ENCODE measurements at places on chromosomes 3 and 15.

GRCh38 chr15:95498961-95499360 is 831.5 kb upstream of the NR2F2 start:
- no peak for DNase-seq

DNA sequence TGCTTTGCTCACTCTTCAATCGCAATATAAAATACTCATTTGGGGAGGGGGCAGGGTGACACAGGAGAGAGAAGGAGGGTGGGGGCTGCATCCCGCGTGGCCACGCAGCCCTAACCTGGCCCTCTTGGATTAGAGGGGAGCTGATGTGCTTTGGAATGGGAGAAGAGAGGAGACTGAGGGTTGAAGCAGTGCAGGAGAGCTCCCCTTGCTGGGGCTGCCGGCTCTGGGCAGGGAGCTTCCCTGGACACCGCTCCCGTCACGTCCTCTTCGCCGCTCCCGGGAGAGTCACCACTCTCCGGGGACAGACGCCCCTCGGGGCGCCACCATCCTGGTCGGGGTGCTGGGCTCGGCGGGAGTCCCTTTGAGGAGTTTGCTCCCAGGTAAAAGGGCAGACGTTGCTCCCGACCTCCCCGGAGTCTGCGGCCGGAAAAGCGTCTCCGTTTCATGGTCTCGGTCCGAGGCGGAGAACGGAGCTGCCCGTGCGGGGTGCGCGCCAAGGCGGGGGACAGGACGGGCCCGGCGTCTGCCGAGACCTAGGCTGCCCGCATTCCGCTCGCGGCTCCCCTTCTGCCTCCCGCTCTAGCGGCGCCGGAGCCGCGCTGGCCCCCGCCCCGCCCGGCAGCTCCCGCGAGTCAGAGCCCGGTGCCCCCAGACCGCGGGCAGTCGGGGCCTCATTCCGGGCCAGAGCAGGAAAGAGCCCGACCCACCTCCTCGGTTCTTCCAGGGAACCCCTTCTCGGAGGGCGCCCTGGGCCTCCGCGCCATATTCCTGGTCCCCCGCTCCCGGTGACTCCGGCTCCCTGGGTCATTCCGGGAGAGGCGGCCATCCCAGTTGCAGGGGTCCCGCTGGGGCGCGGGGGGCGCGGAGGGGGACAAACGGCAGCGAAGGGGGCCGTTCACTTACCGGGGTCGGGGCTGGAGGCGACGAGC is 603 bp downstream of the SLC7A14 start:
- no peak for DNase-seq

DNA sequence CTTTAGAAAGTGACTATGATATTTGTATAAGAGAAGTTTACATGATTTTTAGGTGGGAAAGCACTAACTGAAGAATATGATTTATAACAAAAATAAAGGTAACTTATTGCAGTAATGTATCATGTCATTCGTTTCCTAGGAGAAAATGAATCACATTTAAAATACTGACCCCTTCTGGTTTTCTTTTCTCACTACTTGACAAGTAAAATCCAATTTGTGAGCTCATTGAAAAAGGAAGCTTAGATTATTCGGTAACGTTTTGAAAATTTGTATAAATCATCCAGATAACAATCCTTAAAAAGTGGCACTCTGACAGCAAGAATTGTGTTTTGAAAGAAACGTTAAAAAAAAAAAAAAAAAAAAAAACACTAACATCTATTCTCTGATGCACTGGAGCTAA is 39.0 kb downstream of the NSUN3 start:
- DNase-seq, result no peak

DNA sequence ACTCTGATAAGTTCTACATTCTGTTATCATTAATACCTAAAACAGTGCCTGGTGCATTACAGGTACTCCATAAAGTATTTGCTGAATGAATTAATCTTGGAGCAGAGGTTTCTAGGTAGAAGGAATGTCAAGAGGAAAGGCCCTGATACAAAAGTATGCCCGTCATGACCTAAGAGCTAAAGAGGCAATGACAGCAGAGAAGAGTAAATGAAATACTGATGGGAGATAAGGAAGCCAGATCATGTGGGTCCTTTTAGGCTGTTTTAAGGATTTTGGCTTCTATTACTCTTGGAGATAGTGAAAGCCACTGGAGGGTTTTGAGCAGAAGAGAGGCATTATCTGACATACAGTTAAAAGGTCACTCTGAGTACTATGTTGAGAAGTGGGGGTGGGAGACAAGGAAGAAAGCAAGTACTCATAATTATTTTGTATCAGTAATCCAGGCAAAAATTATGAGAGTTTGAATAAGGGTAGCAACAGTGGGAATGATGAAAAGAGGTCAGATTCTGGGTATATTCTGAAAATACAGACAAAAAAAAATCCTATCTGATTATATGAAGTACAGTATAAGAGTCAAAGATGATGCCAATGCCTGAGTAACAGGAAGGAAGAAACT is 48.3 kb downstream of the DENND4A start:
- DNase-seq, result no peak

DNA sequence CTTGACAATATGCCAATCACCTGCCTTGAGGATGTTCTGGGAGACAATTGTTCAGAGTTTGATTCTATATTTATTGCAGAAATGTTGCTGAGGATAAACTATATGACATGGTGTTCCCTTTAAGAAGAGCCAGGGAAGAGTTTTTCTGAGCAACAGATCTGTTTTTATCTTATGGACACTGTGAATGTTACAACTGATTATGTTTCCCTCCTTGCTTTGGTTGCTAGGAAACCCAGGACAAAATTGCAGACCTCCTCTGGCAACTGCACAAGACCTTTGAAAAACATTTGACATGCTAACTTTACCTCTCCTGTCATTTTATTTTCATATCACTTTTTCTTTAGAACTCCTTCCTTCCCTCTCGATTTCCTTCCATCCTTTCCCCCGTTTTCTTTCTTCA is 8.2 kb upstream of the TM6SF1 start:
- DNase-seq, result no peak

DNA sequence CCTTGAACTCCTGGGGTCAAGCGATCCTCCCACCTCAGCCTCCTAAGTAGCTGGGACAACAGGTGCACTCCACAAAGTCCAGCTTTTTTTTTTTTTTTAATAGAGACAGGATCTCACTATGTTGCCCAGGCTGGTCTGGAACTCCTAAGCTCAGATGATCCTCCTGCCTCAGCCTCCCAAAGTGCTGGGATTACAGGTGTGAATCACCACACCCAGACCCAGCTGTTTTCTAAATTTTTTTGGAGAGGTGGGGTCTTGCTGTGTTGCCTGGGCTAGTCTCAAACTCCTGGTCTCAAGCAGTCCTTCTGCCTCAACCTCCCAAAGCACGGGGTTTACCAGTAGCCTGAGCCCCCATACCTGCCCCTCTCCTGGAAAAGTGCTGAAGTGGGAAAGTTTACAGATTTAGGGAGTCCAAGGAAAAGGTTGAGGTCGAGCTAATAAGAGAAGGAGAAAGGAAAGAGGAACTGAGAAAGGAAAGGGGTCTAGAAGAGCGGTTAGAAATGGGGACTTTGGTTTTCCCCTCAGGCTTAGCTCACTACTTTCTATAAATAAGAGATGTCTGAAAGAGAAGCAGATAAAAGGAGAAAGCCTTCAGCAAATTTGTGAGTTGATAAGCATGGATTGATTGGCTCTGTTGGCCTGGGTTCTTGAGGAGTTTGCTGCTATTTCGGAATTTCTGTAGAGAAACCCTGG is 23.6 kb downstream of the UBE2E1 start:
- DNase-seq, result no peak

- no peak for DNase-seq
These were observed 37.6 kb downstream of the MTMR10 start for GRCh38 chr15:30953731-30954378.

DNA sequence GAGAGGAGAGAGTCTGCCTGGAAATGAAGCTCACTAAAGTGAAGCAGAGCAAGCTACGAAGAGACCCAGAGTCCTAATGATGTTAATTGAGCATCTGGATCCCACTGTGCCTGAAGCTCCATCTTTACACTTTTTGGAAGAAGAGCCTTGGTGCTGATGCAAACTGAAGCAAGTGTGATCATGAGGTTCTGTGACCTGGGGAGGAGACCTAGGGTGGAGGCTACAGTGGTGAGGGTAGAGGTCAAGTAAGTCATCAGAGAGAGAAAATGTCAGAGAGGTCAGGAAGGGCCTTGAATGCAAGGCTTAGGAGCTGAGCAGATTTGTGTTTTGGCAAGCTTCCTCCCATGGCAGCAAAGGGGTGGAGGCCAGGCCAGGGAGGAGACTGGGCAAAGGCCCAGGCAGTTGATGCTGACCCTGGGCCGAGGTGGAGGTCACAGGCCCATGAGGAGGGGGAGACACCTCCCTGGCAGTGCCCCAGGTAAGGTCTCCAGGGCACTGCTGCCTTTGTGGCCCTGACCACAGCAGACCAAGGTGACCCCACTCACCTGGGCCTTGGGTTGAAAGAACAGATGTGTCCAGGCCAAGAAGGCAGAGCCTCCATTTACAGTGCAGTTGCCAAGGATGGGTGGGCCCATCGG is 1.6 kb downstream of the GRIP2 start:
- DNase-seq, result no peak

GRCh38 chr3:192207651-192208050 is 519.7 kb downstream of the FGF12 start:
- no peak for DNase-seq

DNA sequence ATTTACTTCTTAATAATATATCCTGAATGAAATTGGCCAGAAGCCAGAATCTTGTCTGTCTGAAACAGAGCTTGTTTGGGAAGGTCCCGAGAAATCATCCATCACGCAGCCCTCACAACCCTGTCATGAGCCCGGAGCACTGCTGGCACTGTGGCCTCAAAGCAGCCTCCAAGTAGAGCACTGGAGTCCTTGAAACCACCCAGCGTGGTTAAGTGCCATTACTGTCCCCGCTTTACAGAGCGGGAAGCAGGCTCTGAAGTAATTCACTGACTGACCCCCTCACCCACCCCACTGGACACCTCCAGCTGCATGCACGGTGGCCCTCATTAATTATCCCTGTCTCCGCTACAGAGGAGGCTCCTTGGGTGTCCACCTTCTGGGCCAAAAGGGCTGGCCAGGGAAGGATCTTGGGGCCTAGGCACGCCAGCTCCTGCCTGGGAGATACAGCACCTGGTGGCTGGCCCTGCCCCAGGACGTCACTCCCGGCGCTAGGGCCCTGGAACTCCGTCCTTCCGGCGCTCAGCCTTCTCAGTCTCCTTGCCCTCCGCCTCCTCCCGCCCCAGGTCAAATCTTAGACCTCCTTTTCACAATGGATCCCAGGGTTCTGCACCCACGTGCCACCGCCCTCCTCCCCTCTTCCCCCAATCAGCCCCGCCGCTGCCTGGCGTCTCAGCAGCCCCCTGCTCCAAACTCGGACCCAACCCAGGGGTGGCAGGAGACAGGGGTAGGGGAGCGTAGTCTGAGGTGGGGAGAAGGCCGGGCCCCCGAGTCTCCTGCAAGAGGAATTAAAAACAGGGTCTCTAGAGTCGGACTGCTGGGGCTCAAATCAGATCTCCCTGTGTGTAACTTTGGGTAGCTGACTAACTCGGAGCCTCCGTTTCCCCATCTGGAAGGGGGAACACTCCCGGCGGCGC is 1.1 kb downstream of the TKT start:
- DNase-seq, result no peak

DNA sequence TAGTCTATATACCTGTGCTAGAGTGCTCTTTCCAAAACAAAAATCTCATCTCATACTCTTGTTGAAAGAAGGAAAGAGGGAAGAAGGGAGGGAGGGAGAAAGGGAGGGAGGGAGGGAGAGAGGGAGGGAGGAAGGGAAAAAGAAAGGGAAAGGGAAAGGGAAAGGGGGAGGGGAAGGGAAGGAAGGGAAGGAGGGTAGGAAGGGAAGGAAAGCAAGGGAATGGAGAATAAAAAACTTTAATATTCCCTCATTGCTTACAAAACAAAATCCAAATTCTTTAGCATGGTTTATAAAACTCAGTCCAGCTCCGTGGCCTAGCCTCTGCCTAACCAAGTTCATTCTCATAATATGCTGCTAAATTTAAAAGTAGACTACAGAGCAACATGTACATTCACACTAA is 104.5 kb downstream of the ERC2 start:
- no peak for DNase-seq

GRCh38 chr3:104939196-104939595 is 427.5 kb upstream of the ALCAM start:
- DNase-seq, result no peak

DNA sequence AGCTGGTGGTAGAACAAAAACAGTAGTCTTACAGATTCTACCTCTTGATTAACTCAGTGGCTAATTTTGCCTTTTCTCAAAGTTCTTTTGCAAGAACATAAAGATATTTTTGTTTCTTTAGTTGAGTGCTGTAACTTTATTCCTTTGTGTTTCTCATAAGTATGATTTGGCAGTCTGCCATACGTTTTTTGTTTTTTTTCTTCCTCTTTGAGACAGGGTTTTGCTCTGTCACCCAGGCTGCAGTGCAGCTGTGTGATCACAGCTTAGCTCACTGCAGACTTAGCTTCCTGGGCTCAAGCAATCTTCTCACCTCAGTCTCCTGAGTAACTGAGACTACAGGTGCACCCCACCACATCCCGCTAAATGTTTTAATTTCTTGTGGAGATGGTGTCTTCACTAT is 22.4 kb downstream of the B3GNT5 start:
- no peak for DNase-seq

DNA sequence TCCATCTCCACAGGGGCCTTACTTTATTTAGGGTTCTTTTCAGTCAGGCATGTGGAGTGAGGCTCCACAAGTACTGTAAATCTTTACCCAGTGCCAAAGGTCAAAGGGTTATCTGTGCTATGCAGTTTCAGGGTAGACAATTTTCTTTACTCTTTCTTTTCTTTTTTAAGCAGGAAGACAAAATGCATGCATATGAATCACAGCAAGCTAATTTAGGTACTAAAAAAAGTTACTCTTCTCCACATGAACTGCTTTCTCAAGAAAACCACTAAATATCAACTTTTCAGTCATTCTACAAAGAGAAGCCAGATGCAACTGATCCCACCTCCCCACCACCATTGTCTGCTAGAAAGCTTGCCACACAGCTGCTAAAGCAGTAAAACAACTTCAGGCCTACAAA is 73.3 kb upstream of the PYGO1 start:
- no peak for DNase-seq

DNA sequence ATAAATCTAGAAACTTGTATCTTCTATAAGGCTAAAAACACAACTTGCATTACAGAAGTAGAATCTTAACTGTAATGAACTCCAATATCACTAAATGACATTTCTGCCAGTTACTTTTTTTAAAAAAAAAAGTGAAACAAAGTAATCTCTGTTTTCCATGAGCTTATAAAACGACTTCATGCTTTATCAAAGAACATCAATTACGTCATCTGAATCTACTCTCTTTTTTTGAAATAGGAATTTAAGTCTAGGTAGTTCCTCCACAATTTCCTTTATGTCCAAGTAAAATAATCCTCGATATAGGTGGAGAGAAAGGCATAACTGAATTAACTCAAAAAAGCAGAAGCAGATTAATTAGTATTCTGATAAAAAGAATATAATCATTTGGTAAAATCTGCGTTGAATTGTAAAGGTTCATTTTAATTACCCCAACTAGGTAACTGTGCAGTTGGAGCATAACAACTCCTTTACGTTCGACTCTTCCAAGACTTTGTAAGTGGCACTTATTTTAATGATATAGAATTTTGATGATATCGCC is 1.4 kb downstream of the UACA start:
- no peak for DNase-seq

DNA sequence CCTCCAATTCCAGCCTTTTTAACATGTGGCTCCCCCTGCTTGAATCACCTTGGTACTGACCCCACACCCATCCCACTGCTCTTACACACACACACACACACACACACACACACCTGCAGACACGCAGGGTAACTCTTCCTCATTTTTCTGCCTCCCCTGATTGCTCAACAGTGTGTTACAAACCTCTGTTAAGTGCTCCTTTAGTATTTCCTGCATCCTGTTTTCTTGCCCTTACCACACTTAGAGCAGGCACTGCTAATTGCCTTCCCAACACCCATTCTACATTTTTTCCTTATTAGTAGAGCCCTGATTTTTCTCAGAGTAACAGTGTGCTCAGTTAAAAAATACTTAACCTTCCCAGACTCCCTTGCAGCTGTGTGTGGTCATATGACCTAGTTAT is 184.0 kb downstream of the EBLN2 start:
- DNase-seq, result no peak

All from caudate nucleus (tissue), 63 donors.